ENCODE measurements at places on chromosomes 3 and 15.

- no peak for DNase-seq
Measured at GRCh38 chr3:120498556-120499346, 48.0 kb upstream of the FSTL1 start.

DNA sequence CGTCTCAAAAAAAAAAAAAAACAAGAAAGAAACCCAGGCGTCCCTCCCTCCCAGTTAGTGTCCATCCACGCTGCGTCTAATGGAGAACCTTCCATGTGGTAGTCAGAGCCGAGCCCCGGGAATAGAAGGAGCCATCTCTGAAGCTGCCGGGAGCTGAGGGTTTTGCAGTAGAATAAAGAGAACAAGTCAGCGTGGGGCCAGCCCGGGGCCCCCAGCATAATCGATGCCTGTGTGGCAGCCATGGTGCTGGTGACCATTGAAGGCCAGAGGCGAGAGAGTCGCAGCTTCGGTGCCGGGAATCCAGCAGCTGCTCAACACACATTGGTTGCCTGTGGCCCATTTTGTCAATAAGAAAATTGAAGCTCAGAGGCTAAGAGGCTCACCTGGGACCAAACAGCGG, 151.7 kb downstream of the CHSY1 start:
- DNase-seq, result no peak

- no peak for DNase-seq
Measured at GRCh38 chr3:99711351-99711750, 73.0 kb downstream of the COL8A1 start.

- DNase-seq, result peak; percentile 11
Measured at GRCh38 chr3:11514191-11514821, 129.4 kb downstream of the VGLL4 start.

DNA sequence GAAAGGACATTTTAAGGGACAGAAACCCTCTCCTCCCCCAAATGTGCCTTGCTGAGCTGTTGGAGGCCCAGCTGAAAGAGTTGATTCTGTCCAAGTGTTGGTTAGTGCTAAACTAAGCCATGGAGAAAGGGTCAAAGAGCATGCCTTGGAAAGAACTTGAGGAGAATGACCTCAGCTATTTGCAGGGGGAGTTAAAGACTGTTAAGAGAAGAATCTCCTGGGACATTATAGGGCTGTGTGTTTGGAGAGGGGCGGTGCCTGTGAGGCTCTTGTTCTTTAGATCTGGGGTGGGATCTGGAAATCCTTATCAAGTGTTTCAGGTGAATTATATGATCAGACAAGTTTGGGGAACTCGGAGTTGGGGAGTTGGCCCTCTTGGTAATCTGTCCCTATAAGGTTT, 13.0 kb downstream of the FNDC3B start:
- no peak for DNase-seq

DNA sequence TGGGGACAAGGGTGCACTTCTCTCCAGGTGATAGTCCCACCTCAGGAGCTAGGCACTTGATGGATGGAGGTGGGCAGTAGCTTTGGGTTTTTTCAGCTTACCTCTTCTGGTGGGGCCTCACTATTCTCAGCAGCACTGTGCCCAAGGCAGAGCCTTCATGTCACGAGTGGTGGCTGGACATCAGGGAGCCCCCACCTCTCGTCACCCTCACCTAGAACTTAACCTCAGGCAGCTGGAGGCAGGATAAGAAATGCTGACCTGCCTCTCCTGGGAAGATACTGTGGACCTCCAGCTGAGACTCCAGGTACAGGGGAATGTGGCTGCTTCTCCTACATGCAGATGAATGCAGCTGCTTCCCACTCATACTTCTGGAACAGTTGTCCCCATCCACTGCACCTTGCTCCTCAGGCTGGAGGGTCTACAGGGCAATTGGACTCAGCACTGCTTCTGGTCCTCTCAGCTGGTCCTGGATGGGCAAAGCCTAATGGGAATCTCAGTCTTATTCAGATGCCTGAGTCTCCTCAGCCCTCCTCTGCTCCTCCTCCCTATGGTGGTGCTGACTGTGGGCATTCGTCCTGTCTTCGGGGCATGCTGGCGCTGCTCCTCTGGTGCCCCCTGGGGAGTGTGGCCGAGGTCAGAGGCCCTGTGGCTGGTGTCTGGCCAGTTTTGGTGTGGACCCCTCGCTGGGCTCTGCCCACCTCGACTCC, 129.9 kb downstream of the KLF13 start:
- no peak for DNase-seq

DNA sequence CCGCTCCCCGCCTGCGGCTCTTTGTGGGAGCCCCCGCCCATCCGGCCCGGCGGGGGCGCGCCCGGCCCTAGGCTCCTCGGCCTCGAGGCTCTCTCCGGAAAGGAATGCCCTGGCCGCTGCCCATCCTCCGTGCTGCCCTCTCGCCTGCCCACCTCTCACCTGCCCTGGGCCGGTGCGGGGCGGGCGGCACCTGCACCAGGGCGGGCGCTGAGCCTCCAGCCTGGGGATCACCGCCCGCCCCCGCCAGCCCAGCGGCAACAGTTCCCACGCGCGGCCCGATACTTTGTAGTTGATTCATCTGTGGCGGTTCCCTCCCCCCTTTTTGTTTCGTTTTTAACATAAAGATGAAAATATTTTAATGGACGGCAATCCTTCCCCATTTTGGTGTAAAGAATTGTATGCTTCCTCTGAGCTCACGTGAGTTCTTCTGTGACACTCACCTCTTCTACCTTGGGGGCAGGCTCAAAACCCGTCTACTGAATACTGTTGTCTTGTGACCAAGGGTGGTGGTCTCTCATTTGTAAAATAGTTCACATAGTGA, 1.9 kb downstream of the KLF13 start:
- DNase-seq, result peak; percentile 40

DNA sequence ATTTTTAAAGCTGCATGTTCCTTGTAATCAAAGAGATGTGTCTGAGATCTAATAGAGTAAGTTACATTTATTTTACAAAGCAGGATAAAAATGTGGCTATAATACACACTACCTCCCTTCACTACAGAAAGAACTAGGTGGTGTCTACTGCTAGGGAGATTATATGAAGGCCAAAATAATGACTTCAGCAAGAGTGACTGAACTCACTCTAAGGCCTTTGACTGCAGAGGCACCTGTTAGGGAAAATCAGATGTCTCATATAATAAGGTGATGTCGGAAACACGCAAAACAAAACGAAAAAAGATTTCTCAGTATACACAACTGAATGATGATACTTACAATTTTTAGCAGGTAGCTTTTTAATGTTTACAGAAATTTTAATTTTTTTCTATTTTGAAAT, 19.1 kb downstream of the B3GNT5 start:
- no peak for DNase-seq

- DNase-seq, result no peak
Measured at GRCh38 chr3:86948822-86949221, 42.1 kb downstream of the VGLL3 start.

- no peak for DNase-seq
Measured at GRCh38 chr15:67556976-67557570, 14.6 kb downstream of the MAP2K5 start.

- no peak for DNase-seq
Measured at GRCh38 chr15:80777826-80778620, 1.1 kb upstream of the CEMIP start.

DNA sequence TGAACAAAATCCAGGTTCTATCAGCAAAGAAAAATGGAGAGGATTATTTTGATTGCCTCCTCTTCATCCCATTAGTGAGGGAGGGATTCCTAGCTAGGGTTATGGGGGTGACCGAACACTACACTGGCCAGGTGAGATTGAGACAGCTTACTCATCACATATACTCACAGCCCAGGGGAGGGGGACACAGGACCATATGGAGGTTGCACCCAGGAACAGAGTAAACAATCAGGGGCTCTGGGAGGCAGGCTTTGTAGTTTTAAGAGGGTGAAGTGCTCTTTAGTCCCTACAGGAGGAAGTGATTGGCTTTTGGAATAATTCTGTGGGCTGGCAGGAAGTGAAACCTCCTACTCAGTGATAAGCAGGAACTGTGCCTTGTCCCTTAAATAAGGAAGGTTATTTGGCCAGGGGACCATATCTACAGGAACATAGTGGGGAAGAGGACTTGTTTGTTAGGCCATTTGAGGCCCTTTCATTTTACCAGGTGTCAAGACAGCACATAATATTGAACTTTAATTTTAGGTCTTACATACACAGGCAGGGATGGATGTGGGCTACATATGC, 17.5 kb upstream of the KCTD6 start:
- DNase-seq, result no peak

- no peak for DNase-seq
Measured at GRCh38 chr15:66780172-66780972, 78.3 kb downstream of the SMAD6 start.

- DNase-seq, result peak; percentile 33
Measured at GRCh38 chr3:25033407-25034029, 394.5 kb upstream of the RARB start.

DNA sequence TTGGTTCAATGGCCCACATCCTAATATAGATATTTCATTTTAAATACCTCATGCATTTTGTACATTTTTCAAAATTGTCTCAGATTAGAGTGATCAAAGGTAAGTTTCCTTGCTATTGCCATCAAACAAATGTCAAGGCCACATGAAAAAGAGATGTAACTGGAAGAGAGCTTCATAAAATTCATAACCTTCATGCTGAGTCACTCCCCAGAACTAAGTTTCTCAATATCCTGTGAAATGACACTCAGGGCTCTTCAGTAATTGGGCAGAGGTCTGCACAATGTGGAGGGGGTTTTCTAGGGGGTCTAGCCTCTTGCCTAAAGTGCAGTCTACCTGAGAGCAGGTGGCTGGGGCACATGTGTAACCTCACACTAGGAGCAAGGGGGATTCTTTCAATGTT, 152.2 kb upstream of the SLC2A2 start:
- no peak for DNase-seq

GRCh38 chr15:35566991-35567390, 21.0 kb upstream of the DPH6 start:
- DNase-seq, result no peak

DNA sequence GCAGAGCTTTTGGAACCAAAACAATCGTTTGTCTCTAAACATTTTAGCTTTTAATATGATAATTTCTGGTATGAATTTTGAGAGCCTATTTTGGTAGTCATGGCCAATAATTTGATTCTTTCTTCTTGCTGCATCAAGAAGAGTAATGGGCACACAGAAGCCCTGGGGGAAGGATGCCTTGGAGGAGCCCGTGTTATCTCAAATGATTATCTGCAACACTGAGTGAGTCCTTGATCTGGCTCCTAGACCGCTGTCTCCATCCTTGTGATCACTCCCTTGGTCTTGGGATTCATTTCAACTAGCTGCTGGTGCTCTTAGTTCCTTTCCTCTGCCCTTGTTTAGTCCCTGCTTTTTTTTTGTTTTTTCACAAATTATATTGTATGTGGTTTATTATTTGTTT, 77.9 kb upstream of the CCNL1 start:
- no peak for DNase-seq

GRCh38 chr3:191502583-191502982, 41.6 kb downstream of the PYDC2 start:
- DNase-seq, result no peak

GRCh38 chr3:43618142-43618541, 3.7 kb downstream of the ANO10 start:
- no peak for DNase-seq

GRCh38 chr3:66618066-66618465, 117.2 kb upstream of the LRIG1 start:
- DNase-seq, result no peak

DNA sequence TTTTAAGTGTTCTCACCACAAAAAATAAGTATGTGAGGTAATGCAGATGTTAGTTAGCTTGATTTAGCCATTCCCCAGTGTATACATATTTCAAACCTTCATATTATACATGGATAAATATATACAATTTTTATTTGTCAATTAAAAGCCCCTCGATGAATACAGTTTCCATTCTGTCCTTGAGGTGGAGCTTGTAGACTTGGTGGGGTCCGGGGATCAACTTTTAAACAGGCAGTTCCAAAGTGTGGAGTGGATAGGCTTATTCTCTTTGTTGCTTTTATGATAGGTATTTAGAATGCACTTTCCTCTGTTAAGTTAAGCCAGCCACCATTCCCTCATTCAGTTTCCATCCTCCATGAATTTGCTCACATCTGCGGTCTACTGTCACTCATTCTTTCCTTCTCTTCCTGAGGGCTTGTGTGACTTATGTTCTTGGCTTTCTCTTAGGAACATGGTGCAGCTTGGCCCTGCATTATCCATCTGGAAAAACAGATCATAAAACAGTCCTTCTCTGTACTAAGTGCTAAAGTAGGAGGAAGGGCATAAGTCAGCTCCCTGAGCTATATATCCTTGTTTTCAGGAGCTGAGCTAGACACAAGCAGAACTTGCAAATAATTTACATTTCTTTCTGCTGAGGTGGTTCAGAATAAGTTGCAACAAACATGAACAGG, 149.1 kb downstream of the NFKBIZ start:
- no peak for DNase-seq

GRCh38 chr3:197202694-197203093, 95.7 kb downstream of the DLG1 start:
- DNase-seq, result no peak

DNA sequence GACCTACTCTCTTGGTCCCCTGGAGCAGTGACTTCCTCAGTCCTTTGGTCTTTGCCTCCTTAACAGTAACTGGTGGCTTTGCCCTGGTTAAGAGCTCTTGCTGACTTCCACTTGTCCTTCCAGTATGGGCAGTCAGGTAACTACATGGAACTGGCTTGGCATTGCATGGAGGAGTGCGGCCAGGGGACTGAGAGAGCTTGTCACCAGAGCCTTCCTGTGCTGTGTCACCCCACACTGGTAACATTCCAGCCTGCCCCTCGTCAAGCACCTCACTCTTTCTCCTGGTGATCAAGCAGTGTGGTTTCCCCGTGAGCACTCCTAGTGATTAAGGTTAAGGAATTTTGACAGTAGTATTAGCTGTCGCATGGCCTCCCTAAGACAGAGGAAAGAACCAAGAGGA, 19.3 kb upstream of the SNX22 start:
- no peak for DNase-seq

GRCh38 chr3:12439161-12439940, 44.9 kb upstream of the TSEN2 start:
- no peak for DNase-seq

- DNase-seq, result no peak
Measured at GRCh38 chr3:42711491-42712343, 9.1 kb upstream of the HHATL start.

- no peak for DNase-seq
Measured at GRCh38 chr3:23926736-23927135, 9.8 kb downstream of the RPL15 start.

GRCh38 chr15:61840090-61840489, 220.2 kb downstream of the VPS13C start:
- no peak for DNase-seq

GRCh38 chr3:10394491-10395025, 73.6 kb upstream of the SEC13 start:
- DNase-seq, result no peak

DNA sequence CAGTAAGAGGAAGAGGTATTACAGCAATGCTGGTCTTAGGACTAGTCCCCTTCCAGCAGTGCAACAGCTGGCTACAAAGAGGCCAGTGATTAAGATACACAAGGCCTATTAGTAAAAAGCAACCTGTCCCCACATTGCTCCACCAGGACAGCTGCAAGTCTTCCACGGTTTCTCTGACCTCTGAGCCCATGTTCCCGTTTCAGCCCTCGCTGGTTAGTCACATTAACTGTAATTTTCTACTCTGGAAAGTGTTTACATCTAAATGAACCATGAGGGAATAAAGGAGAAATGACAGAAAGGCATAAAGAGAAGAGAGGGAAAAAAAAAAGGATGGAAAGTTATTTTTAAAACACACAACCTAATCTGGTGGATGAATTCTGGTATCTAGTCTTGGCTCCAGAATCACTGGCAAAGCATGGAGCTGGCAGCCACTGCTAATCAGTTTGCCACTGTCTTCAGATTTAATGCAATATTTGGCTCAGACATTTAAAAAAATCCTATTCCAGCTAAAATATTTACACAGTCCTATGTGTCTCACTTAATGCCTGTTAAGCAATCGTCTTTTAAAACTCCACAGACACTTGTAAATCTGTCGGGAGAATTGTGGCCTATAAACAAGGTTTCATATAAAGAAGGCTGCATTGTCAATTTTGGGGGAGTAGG, 154.9 kb downstream of the GREM1 start:
- DNase-seq, result no peak
